ENCODE measurements at places on chromosomes 16 and 17.
A peak's percentile ranks its signal among the peaks of the same experiment; 100 is the strongest.

GRCh38 chr17:13462146-13462545, 139.6 kb downstream of the HS3ST3A1 start:
- no peak for DNase-seq

- no peak for DNase-seq
Observed at GRCh38 chr16:79001156-79001967, 599.2 kb downstream of the MAF start.

DNA sequence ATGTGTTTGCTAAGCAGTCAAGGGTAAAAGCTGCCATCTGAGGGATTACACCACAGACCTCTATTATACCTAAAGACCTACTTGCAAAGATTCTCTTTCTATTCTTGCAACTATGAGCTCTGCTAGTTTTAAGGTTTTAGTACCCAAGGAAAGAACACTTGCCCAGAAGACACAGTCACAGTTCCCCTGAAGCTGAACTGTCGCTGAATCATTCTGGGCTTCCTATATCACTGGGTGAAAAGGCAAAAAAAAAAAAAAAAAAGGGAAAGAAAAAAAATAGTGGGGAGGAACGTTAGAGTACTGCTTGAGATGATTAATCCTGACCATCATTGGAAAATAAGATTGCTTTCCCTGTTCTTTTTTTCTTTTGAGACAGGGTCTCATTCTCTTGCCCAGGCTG, 37.9 kb downstream of the LYRM1 start:
- no peak for DNase-seq

- peak; percentile 65 for DNase-seq
Observed at GRCh38 chr17:31008374-31009041, 37.7 kb downstream of the RNF135 start.

GRCh38 chr17:79126139-79126538, 51.5 kb downstream of the ENGASE start:
- DNase-seq: no peak

DNA sequence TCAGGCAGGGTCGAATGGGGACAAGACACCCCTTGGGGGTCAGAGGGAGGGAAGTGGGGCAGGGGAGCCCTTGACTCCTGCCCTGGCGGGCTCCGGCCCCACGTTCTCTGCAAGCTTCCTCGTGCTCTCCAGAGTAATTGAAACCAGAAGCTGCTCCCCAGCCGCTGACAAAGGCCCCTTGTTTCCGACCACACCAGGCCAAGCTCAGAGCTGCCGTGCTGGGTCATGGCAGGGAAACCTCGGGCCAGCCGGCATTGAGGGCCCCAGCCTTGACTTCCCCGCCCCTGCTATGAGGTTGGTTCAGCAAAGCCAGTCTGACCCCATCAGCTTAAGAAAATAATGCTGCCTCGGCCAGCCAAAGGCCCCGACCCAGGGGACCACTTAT, 43.3 kb downstream of the TIMM22 start:
- peak; percentile 28 for DNase-seq

GRCh38 chr17:75325827-75326225, 36.6 kb upstream of the SLC25A19 start:
- no peak for DNase-seq

DNA sequence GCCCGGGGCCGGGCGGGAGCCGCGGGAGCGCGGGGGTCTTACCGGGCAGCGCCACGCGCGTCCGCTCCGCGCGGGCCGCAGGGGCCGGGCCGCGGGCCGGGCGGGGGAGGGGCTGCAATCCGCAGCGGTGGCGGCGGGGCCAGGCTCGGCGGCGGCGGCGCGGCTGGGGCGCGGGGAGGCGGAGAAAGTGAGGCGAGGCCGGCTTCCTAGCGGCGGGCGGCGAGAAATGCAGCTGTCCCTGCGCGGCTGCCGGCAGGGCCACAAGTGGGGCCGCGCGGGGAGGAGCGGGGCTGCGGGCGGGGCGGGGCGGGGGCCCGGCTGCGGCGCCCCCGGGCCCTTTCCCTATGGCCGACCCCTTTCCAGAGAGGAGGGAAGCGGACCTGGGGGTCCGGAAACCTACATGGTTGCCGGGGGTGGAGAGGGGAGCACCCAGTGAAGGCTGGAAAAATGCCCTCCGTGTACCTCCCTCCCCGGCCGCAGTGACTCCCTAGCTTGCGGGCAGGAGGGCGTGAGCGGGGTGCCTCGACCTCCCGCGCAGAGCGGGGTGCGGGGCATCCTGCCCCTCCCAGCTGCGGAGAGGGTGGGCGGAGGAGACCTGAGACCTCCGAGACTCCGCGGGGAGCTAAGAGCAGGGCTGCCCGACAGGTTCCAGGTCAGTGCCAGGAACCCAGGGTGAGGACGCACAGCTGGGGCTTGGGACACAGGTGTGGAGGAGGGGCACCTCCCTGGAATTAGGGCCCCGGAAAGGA, at the start of gene CUEDC1:
CUEDC1 (minus strand) TSS at position 230 of the 749 bp plus-strand sequence. CDS start 69,848 bp downstream, outside the sequence.
- peak; percentile 85 for DNase-seq

- DNase-seq: peak; percentile 83
Observed at GRCh38 chr17:78174346-78174869, 6.0 kb downstream of the SYNGR2 start.

DNA sequence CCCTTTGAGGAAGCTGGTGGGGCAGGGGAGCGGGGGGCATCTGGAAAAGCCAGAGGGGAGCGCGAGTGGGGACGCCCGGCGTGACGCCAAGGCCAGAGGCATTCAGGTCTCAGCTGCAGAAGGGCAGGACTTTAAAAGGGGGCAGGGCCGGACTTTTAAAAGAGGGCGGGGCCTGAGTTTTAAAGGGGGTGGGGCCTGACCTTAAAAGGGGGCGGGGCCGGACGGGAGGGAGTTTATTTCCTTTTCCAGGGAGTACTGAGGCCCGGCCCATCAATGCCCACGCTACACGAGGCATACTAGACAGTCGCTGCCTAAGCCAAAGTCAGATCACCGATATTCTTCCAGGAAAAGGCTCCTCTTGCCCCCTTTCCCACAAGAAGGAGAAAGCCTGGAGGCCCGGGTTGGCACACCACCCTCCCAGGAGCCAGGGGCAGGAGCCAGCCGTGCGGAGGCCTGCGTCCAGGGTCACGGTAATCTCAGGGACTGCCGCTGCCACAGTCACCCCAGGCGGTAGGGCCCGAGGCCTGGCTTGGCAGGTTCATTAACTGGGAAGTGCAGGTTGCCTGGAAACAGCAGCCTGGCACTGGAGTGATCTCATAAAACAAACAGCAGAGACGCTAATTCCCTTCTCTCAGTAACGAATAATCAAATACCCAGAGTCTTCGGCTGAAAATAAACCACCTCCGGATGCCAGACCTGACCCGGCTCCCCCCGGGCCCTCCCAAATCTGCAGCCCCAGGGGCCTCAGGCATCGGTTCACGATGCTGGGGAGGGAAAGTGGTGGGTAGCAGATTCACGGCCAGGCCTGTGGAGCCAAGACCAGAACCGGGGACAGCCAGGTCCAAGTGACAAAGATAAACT, 90.7 kb downstream of the TIMM22 start:
- peak; percentile 83 for DNase-seq

GRCh38 chr16:56600398-56600999, 7.9 kb upstream of the MT2A start:
- no peak for DNase-seq

DNA sequence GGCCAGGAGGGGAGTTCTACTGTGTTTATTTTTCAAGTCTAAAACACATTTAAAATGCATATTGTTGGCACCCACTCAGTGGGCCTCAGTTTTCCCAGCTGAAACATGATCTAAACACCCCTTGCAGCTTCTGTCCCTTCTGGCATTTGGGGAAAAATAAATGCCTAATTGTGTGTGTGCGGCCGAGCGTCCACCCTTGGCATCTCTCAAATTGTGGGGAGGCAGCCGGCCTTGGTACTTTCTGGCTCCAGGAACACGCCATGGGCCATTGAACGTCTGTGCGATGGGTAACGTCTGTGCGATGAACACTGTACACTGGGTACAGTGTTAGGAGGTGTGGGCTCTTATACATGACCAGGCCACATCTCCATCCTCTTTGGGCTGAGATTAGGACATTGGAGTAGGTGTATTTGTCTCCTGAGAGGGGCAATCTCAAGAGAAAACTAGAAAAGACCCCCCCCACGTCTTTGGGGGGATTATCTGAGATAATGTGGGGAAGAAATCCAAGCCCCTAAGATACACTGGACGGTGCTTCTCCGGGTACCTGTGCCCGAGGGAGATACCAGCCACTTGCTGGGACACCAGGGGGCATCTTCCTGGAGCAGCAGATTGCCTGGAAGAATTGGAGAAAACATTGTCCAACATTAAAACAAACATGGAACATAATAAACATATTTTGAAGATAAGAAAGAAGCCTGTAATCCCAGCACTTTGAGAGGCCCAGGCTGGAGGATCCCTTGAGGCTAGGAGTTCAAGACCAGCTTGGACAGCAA, 54.9 kb downstream of the RAB11FIP4 start:
- no peak for DNase-seq

GRCh38 chr17:9922012-9922848, 17.2 kb upstream of the RCVRN start:
- DNase-seq: no peak

GRCh38 chr17:80596760-80597608, 52.3 kb downstream of the RPTOR start:
- DNase-seq: no peak

DNA sequence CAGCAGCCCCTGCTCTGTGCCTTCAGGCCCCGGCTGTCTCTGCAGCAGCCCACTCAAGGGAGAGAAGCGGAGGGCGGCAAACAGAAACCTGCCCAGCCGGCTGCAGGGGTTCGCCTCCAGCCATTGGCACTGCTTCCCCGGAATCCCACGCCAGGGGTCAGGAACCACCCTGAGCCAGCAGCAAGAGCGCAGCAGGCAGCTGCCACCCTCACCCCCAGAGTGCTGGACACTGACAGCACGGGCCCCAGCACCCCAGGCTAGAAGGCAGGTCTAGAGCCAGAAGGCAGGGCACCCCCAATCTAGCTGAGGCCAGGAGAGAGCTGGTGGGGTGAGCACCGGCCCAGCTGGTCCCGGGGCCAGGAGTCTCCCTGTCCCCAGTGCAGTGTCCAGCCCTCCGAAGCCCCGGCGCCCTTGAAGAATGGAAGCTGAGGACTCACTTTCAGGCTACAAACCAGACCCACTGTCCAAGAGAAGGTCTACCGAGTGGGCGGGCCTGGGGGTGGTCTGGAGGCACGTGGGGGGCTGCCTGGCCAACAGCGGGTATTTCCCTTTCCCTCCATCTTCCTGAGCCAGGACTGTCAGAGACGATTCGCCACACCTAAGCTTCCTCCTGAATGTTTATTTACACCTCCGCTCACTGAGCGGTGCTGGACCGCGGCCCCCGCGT, 8.4 kb downstream of the UBALD2 start:
- DNase-seq: no peak

DNA sequence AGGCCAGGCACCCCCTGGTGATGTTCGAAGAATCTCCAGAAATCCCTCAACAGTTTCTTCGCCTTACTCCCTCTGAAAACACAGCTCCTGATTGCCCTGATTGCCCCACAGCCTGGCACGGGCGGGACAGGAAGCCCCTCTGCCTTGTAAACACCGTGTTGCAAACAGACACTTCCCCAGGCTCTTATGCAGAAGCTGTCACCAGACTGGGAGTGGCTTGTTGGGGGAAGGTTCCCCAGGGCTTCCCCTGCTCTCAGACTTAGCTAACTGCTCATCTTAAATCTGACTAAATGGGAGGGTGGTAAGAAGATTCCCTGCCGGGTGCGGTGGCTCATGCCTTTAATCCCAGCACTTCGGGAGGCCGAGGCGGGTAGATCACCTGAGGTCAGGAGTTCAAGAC, 11.2 kb downstream of the PIK3R5 start:
- DNase-seq: peak; percentile 58

DNA sequence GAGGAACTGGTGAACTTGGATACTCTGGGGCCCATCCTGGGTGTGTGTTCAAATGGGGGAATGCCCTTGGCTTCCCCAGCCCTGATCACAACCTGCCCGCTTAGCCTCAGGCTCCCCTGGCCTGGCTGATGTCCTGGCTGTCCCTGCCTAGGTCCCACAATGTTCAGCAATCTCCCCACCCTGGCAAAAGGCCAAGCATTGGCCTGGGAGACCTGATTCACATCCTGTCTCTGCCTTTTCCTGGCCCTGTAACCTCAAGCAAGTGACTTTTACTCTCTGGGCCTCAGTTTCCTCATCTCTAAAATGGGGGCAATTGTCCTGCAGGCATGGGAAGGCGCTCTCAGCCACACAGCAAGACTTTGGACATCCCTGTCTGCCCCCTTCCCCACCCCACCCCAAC, 14.4 kb downstream of the CPNE2 start:
- DNase-seq: peak; percentile 73

GRCh38 chr16:901715-902601, 68.8 kb downstream of the LMF1 start:
- DNase-seq: no peak

GRCh38 chr16:84988328-84989080, 22.8 kb downstream of the ZDHHC7 start:
- DNase-seq: no peak

DNA sequence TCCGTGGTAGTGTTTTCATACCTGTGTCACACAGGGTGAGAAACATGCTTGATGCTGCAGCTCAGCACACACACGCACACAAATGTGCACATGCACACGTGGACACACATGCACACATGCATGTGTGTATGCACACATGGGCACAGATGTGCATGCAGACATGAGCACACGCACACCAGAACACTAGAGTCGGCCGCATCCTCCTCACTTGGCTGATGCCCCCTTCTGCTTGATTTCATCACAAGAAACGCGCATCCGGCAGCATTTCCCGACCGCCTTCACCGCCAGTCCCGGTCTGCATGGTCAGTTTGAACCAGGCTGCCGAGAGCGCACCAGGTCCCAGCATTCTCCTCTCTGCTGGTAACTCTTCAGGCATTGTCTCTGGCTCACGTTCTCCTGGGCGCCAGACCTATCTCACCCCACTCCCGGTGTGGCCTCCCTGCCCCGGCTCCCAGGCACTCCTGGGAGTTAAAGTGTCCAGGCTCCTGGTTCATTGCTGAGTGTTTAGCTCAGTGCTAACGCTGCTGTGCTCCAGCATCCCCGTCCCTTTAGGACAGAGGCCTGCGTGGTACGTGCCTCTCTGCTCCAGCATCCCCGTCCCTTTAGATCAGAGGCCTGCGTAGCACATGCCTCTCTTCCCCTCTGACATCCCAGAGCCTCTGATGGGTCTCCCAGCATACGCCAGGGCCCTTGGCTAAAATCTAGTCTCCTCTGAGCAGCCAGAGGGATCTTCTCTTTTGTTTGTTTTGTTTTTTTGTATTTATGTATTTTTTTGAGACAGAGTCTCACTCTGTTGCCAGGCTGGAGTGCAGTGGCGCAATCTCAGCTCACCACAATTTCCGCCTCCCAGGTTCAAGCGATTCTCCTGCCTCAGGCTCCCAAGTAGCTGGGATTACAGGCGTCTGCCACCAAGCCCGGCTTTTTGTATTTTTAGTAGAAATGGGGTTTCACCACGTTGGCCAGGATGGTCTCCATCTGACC, 16.0 kb downstream of the BAIAP2 start:
- no peak for DNase-seq
